ENCODE measurements at places on chromosomes 2 and 18. TPM values are rescaled to one million over a fixed set of nuclear protein-coding genes. Genes with fewer than 3 reads are reported as not detected.

Gene ACOXL
- not detected for polyA plus RNA-seq

GRCh38 chr2:16139663-16140615, 199.6 kb downstream of the MYCN start:
- no peak for DNase-seq

- no peak for DNase-seq
Measured at GRCh38 chr2:43414586-43415135, 181.2 kb downstream of the THADA start.

Gene OTOF
- 0.16 TPM for polyA plus RNA-seq

- DNase-seq = peak; percentile 78
Measured at GRCh38 chr18:41938445-41938844, 16.6 kb upstream of the PIK3C3 start.

Gene ADRA2B
- not detected for polyA plus RNA-seq

- DNase-seq = no peak
Measured at GRCh38 chr2:81894451-81894990, 1590.0 kb upstream of the LRRTM1 start.

Gene AAK1
- polyA plus RNA-seq = 26.1 TPM

GRCh38 chr2:197958592-197959150, 154.3 kb downstream of the PLCL1 start:
- DNase-seq = no peak

- no peak for DNase-seq
Measured at GRCh38 chr2:190149200-190149599, 86.7 kb upstream of the MSTN start.

DNA sequence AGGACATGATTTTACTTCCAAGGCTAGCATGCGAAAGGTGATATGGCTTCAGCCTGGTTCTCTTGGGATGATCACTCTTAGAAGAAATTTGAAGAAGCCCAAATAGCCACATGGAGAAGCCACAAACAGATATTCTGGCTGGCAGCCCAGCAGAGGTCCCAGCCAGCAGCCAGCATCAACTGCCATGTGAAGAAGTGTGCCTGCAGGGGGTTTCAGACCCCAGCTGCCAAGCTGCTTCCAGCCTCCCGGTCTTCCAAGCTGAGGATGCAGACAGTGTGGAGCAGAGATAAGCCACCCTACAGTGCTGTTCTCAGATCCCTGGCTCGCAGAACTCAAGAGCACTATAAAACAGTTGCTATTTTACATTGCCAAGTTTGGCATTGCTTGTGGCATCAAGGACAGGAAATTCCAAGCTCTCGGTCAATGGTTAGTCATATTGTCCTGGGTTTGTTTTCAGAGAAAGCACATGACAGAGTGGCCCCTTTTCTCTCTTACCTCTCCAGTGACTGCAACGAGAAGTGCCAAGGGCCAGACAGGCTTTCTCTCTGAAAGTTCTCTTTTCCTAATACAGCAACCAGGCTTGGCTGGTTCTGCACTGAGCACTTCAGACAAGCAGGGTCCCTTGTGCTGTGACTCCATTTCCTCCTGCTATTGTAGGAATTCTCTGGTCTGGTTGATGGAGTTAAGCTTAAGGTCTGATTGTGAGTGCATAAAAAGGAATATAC, 223.7 kb downstream of the ANKRD30B start:
- DNase-seq = no peak

Gene EMX1
- not detected for polyA plus RNA-seq

DNA sequence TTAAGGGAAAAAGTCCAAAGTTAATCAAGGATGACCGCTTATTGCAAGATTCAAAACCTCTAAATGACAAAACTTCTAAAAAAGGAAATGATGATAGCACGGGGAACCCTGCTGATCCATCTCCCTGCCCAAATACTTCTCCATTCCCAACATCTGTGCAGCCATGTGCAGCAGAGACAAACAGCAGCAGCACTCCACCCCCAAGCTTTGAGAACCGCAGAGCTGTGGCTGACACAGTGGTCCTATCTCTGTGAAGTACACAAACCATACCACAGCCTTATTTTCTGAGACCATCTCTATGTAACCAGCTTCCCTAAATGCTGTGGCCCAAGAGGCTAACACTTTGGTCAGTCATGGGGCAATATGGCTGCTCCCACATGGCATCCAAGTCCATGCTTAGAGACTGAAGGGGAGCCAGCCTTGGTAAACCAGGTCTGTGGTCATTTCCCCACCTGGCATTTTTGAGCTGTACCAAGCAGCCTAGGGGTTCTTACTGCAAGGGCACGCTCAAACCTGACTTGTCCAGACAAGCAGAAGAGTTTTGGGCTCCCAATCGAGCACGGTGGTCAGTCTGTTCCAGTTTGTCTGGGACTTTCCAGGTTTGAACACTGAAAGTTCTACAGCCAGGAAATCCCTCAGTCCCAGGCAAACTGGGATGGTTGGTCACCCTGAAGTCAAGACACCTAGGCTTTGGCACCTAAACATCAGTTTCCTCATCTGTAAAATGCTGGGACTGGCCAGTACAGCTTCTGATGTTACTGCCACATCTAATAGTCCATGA, 17.1 kb upstream of the NFE2L2 start:
- no peak for DNase-seq

Gene BOLL
- polyA plus RNA-seq = not detected

GRCh38 chr2:55840460-55840859, 83.1 kb downstream of the EFEMP1 start:
- no peak for DNase-seq

DNA sequence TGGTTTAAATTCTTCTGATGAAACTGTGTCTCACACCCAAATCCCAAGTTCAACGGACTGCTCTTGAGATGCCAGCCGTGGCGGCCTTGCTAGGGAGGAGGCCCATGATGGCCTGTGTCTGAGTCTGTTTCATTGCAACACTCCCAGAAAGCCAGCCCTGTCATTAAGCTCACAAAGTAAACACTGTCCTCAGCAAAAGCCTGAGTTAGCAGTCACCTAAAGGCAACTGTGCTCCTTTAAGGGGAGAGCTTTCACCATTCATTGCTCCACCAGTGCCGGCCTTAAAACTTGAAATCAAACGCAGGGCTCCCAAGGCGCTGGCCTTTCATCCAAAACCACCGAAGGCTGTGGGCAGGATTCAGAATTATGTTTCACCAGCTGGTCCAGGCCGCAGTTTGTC, 42.5 kb upstream of the PPP1CB start:
- no peak for DNase-seq

Gene SLC9A4
- polyA plus RNA-seq = not detected

Gene LAPTM4A
- polyA plus RNA-seq = 379 TPM

Gene LOXHD1
- polyA plus RNA-seq = not detected

Measured in BJ (cell line).